ENCODE measurements at places on chromosomes 11 and 22.

- DNase-seq = no peak
Measured at GRCh38 chr22:40218152-40218551, 40.4 kb downstream of the TNRC6B start.

DNA sequence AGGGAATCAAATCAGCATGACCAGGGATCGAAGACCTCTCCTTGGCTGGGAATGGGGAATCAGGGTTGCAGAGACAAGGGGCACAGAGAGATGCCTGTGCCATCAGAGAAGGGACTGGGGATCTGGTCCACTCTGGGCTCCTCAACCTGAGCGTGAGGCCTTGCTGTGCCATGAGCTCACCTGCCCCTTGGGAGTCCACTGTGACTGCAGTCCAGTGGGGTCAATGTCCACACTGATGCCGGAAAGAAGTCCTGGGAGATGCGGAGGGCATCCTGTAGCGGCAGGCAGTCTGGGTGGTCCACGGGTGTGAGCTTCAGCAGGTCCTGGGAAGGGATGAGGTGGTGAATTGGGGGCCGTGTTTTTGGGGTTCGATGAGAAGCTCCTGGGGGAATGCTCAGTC is 7.3 kb upstream of the RGL4 start:
- no peak for DNase-seq

DNA sequence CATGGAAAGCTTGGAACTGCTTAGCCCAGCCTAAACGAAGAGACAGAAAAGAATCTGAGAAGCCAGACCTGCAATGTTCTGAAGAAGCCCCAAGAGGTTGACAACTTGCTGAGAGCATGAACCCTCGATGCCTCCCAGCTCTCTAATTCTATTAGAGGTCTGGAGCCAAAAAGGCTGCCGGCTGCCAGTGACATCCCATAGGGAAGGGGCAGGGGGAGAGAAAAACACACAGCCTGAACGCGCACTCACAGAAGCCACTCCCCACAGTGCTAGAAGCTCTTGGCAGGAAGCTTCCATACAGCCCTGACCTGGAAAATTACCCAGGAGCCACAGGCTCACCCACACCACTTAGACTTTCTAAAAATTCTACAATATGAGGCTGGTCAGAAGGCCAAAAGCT is 18.3 kb downstream of the POLDIP3 start:
- DNase-seq = no peak

- DNase-seq = no peak
Measured at GRCh38 chr22:41471568-41471967, 2.7 kb downstream of the ACO2 start.

DNA sequence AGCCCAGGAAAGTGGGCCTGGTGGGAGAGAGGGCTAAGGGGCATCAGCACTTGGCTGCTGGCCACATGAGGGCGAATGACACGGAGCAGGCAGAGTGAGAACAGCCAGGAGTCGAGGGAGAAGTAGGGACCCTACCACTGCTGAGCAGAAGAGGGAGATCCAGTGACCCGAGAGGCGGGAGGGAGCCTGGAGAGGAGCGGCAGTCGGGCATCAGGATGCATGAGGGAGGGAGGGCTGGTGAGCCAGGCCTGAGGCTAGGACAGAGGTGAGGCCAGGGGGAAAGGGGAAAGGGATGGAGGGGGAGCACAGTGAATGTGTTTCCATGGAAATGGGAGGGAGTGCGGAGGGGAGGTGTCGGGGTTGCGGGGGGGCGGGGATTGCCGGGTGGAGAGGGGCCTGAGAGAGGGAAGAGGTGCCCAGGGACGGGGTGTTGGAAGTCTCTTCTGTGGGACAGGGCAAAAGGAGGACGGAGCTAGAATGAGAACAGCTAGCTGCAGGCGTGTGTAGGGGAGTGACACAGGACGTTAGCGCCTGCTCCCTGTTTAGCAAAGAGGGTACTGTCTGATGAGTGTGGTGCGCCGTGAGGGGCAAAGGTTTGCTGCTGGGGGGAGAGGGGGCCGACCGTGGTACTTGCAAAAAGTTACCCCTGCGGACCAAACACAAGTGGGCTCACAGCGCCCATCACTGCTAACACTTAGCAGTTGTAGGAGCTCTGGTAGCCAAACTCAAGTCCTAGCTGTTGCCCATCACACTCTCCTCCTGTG is 37.1 kb upstream of the WNT11 start:
- DNase-seq = no peak

DNA sequence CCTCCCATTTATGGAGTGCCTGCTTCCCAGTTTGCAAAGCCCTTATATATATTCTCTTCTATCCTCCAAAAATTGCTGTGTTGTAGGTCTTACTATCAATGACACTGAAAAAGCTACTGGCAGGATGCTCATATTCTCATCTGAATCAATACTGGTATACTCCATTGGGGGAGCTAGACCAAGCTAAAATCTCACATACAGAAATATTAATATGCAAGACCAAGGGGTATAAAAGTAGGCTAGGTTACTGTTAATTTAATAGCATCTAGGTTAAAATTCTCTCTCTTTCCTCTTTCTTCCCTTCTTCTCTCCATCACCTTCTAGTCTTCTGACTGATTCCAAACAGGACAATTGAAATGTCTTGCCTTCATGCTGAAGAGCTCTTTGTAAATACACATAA is 17.1 kb upstream of the BDNF start:
- DNase-seq = no peak

Data from NCI-H2081 treated with DMSO at 0.1 percent for 48 hours (cell line).